Stimulated activated CD8-positive, alpha-beta memory T cell treated with anti-CD3 and anti-CD28 coated beads, Interleukin-12 subunit alpha, Interleukin-12 subunit beta, amount 100 ng/mL, for 1 hour (primary cell): ENCODE measurements at places on chromosomes 12 and 14.
A peak's percentile ranks its signal among the peaks of the same experiment; 100 is the strongest.

DNA sequence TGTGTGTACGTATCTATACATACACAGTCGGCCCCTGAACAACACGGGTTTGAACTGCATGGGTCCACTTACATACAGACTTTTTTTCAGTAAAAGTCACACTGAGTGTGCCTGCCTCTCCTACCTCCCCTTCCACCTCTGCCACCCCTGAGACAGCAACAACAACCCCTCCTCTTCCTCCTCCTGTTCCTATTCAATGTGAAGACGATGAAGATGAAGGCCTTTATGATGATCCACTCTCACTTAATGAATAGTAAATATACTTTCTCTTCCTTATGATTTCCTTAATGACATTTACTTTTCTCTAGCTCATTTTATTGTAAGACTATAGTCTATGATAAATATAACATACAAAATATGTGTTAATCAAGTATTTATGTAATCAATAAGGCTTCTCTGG is 25.5 kb downstream of the TM7SF3 start:
- no peak for DNase-seq

DNA sequence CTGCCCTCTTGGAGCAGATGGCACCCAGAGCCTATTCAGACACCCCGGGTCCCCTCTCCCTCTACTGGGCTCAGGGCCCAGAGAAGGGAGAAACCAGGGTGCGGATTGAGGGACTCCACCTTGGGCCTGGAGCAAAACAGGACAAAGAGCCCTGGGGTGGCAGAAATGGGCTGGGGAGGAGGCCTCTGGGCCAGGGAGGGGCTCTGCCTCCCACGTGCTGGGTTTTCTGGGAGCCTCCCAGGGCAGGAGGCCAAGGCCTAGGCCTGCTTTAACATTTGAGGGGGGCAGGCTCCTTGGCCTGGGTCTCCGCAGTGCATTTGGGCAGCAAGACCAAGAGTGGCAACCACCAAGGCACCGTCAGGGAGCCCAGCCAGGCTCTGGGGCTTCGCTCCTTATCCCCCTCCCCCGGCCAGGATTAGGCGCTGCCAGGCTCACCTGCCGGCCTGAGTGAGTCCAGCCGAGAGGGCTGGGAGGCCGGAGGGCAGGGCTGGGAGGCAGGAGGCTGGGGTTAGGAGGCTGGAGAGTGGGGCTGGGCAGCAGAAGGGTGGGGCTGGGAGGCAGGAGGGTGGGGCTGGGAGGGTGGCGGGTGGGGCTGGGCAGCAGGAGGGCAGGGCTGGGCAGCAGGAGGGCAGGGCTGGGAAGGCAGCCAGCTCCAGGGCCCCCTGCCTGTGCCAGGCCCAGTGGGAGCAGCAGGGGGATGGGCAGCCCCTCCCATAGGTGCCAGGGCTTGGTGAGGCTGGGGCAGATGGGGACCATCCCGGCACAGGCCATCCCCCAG is 101.8 kb upstream of the EIF5 start:
- no peak for DNase-seq

DNA sequence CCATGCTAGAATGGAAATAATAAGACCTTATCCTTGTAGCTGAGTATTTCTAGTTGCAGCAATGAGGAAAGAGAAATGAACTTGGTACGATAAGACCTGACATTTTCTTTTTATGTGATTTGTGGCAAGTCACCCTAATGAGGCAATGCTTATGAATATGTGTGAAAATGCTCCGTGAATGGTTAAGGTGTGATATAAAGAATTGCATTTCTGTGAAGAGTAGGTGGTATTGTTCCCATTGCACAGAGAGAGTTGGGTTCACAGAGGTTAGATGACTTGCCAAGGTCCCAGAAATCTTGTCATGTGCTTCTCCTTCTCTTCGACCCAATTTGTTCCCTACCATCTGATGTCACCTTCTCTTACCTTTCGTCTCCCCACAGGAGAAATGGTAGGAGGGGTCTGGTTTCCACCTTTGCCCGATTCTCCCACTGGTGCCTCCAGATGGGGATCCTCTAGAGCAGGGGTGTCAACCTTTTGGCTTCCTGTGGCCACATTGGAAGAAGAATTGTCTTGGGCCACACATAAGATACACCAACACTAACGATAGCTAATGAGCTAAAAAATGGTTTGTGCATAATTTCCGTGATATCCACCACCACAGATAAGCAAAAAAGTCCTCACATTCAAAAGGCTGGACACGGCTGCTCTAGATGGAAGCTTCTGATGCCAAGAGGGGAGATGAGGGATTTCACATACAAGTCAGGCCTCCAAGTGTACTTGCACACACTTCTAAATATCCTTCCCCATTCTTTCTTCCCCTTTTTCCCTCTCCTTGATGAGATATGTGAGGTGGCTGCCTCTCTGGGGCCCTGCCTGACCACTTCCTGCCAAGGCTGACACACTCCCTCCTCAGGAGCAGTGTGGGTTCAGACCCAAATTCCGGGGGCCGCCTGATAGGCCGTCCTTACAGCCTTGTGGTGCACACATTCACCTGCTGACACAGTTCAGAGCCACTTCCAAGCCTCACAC is 96.1 kb downstream of the PLXNC1 start:
- DNase-seq: no peak

DNA sequence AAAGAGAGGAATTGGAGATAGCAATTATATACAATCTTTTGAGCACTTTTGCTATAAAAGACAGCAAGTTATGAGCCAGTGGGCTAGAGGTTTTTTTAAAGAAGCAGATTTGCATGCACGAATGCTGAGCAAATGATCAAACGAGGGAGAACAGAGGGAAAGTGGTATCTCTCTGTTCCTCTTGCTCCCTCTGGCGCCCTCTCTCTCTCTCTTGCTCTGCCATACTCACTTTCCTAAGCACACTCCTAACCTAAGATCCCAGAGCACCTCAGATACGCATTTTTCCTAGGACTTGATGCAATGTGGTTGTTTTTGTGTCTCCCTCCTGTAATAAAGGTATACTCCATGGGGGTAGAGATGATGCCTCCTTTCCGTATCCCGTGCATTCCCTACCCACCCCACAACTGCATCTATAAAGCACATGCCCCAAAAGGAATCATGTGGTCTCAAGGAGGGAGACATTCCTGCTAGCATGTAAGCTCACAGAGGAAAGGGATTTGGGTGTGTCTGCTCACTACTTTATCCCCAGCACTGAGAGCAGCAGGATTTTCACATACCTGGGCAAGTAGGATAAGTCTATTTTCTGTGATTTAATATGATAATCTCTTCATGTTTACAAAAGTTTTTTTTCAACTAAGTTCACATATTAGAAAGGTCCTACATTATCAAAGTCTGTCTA is 270.2 kb downstream of the SSPN start:
- no peak for DNase-seq

DNA sequence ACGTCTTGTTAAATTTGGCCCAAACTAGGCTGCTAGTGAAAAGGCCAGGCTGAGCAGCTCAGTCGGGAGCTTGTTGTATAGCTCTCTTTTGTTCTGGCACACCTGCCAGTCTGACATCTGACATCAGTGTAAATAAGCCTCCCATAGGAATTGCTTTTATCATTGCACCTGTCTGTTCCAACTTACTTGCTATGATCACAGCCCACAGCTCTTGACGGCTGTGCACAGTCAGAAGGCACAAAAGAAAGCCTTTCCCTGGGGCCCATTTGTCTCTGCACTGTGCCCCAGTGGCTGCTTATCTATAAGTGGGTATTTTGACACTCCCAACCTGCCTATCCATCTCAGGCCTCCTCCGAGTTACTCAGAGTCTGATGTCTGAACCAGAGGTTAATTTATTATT is 324.5 kb downstream of the NUAK1 start:
- DNase-seq: no peak

GRCh38 chr14:85911044-85911443 is 381.1 kb downstream of the FLRT2 start:
- DNase-seq: no peak

- DNase-seq: no peak
Observed at GRCh38 chr12:92574051-92574783, 128.6 kb upstream of the PLEKHG7 start.

DNA sequence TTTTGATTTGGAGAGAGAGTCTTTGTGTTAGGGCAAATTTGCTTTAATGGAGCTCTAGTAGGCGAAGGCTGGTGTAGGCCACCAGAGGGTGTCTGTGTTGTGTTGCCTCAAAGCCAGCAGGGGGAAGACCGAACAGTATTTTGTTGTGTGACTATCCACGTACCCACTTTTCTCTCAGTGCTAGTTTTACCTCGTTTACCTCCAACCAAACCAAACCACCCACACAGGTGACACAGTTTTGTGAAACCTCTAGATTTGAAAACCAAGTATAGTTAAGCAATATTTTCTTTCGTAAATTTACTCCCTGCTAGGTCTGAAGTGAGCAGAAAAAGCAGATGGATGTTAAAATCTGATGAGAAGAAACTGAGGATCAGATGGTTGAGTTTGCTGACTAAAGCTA is 36.3 kb upstream of the NPFF start:
- peak; percentile 10 for DNase-seq

DNA sequence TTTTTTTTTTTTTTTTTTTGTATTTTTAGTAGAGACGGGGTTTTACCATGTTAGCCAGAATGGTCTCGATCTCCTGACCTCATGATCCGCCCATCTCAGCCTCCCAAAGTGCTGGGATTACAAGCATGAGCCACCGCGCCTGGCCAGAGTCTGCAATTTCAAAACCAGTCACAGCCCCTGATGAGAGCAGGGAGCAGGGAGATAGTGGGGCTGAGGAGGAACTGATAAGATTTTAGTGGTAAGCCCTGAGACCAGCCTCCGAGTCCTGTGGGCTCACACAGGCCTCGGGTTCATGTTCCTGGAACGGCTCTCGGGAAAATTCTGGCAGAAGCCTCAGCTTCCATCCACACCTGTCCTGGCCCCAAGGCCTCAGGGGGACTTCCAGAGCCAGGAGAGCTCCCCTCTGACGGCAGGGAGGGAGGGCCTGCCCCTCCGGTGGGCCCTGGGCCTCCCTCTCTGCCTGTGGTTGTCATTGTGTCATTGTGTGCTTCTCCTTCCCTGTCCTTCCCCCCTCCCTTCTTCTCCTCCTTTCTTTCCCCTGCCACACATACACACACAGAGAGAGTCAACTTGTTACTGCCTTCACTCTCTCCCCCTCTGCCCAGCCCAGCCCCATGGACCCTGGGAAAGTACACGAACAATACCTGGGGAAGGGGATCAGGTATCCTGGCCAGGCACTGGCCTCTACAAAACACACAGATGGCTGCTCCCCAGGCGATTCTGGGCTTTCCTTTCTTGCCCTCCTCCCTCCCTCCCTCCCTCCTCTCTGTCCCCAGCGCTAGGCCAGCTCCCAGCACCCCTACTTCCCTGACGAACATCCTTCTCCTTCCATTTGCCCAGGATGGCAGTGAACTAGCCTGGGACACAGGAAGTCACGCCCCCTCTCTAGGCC is 294.1 kb downstream of the DPF3 start:
- no peak for DNase-seq

GRCh38 chr12:93261505-93262094 is 116.1 kb upstream of the NUDT4 start:
- DNase-seq: no peak

DNA sequence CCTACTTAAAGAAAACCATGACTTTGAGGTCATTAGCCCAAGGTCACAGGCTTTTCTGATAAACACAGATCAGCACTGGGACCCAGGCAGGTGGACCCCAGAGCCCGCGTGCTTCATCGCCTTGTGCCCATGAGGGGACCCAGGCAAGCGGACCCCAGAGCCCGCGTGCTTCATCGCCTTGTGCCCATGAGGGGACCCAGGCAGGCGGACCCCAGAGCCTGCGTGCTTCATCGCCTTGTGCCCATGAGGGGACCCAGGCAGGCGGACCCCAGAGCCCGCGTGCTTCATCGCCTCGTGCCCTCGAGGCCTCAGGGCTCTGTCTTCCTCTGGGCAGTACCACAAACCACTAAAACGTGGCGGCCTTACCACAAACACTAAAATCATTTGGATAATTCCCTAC is 31.7 kb downstream of the STX2 start:
- DNase-seq: no peak

DNA sequence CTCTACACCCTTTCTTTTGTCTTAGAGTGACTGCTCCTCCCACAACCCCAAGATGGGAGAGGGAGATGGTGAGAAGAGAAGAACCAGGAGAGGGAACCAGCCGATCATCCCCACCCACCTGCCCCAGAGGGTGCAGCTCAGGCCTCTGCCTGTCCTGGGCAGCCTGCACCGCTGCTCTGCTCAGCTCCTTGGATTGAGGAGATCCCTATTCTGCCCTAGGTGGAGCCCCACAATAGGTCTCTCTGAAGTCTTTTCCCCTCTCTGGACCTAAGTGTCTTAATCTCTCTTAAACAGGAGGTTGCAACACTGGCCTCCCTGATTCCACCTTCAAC is 2.2 kb downstream of the ANKRD33 start:
- no peak for DNase-seq

GRCh38 chr12:38904537-38905479 is 583 bp downstream of the CPNE8 start:
- DNase-seq: no peak

GRCh38 chr12:75099210-75099609 is 110.4 kb downstream of the KCNC2 start:
- DNase-seq: no peak

DNA sequence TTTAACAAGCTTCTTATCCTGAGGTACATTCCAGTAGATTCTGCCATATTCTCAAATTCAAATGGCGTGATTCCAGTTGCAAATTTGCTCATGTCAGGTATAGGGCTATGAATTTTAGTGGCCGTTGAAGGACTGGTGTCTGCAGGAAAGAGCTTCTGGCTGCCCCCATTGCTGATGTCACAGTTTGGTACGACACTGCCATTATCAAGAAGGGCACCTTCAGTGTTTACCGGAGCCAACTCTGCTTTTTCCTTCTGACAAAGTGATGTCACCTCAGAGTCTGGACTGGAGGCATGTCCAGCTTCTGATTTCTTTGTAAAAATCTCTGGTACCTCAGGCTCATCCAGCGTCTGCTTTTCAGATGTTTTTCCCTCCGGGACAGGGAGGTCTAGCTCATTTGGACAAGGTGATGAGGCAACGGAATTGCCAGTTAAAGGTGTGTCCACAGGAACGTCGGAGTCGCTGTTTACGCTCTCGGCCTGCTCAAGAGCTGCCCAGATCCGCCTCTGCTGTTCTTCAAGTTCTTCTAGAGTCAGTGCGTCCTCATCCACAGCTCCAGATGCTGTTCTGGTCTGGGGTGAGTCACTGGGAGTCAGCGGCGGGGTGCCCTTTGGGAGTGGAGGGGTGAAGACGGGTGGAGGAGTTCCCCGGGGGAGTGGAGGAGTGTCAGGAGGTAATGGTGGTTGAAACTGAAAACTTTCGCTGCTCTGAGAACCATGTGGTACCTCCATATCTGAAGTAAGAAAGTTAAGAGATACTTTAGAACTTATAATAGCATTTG is 27.0 kb downstream of the ZCCHC8 start:
- DNase-seq: no peak

DNA sequence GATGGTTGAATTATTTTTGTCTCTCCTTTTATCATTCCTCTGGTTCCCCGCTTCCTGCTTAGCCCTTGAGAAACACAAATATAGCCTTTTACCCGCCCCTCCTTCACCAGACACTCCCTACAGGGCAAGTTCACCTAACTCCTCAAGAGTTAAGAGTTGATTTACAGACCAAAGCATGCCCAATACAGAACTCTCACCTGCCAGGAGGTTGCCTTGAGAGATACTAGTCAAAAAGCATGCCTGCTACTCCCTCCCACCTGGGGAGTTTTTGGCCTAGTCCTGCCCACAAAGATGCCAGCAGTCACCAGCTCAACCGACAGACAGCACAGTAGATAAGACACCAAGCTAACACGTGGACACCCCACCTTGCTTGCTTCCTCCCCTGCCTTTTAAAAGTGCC is 11.2 kb downstream of the LGMN start:
- no peak for DNase-seq

GRCh38 chr12:71671816-71672215 is 7.7 kb downstream of the THAP2 start:
- no peak for DNase-seq
